SJCRH30 (cell line): ENCODE measurements at places on chromosomes 4 and X.

GRCh38 chr4:89755220-89755619 lies 81.7 kb downstream of the SNCA start:
- H3K4me3 ChIP-seq: no peak overlapping the region
- peaks cover 67% of the 10 kb centered on the region for H3K4me1 ChIP-seq

GRCh38 chr4:38752941-38753806 lies 29.6 kb downstream of the TLR10 start:
- DNase-seq: peak; percentile 99
- peaks cover 11% of the 10 kb centered on the region for H3K4me1 ChIP-seq
- peak overlapping the region; percentile 37 for H3K27ac ChIP-seq

- H3K36me3 ChIP-seq: no peaks in the 10 kb centered on the region
- DNase-seq: peak; percentile 93
- H3K27me3 ChIP-seq: no peaks in the 10 kb centered on the region
- peak overlapping the region; percentile 24 for H3K4me3 ChIP-seq
- H3K27ac ChIP-seq: peak overlapping the region; percentile 59
Measured at GRCh38 chr4:123418351-123418931, 21.8 kb downstream of the SPRY1 start.

- peak; percentile 71 for DNase-seq
- no peak overlapping the region for H3K4me3 ChIP-seq
- no peaks in the 10 kb centered on the region for H3K36me3 ChIP-seq
- no peaks in the 10 kb centered on the region for H3K27me3 ChIP-seq
- peaks cover 10% of the 10 kb centered on the region; the same call in 1 of the 2 replicates for H3K4me1 ChIP-seq
Measured at GRCh38 chr4:10619220-10619619, 65.3 kb downstream of the CLNK start.

DNA sequence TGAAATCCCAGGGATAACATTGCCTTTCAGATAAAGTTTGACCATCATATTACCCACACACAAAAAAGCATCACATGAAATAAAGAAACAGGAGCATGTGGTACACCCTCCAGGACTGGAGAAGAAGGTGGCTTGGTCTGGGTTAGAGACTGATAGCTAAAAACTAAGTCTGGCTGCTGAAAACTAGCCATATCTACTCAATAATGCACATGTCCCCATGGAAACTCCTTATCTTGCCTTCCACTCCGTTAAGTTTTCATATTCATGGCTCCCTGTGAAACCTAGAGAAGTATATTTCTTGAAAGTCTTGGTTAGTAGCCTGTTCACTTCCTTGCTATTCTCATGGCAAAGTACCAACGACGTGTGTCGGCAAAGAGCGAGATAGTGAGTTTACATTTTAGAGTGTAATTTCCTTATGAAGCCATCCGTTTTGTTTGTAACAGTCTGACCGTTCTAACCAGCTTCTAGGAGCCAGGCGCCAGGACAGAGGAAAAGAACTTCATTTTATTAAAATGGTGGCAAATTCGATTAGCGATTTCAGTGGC lies 6.7 kb upstream of the DCTD start:
- no peak overlapping the region for H3K27ac ChIP-seq
- no peaks in the 10 kb centered on the region for H3K4me1 ChIP-seq
- no peaks in the 10 kb centered on the region for H3K36me3 ChIP-seq

DNA sequence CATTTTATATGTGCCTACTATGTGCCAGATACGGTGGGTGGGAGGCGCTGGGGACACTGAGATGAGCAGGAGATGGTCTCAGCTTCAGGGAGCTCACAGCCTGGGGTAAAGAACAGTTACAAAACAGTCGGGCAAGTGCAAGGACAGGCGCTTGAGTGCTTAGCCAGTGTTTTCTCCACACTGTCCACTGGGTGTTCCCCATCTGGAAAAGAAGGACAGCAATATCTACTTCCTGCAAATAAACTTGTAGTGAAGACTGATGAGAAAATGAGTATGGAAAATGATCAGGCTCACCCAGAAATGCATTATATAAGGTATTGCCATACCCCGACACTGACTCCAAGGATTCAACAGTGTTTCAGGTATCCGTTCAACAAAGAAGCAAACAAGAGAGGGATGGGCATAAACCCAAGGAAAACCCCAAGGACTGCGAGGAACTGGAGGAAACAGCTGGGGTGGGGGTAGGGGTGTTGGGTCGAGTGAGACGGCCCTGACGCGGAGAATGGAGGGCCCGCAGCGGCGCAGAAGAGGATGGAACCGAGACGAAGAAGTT lies 835 bp downstream of the TMEM185A start:
- H3K27me3 ChIP-seq: no peaks in the 10 kb centered on the region
- peak overlapping the region; percentile 31; the same call in 1 of the 2 replicates for H3K27ac ChIP-seq
- no peaks in the 10 kb centered on the region for H3K4me1 ChIP-seq
- peak overlapping the region; percentile 92 for H3K4me3 ChIP-seq
- DNase-seq: peak; percentile 17

DNA sequence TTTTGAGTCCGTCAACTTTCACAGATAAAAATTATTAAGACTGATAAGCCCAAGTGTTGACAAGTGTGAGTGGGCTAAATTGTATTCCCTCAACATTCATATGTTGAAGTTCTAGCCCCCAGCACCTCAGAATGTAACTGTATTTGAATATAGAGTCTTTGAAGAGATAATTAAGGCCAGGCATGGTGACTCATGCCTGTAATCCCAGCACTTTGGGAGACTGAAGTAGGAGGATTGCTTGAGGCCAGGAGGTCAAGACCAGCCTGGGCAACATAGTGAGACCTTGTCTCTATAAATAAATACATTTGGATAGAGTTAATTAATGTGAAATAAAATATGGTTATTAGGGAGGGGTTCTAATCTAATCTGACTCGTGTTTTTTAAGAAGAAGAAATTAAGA lies 29.7 kb upstream of the SLC25A4 start:
- H3K27ac ChIP-seq: no peak overlapping the region
- no peaks in the 10 kb centered on the region for H3K4me1 ChIP-seq
- DNase-seq: no peak
- no peaks in the 10 kb centered on the region for H3K36me3 ChIP-seq
- no peak overlapping the region for H3K4me3 ChIP-seq

- H3K27me3 ChIP-seq: no peaks in the 10 kb centered on the region
- H3K27ac ChIP-seq: no peak overlapping the region
- DNase-seq: no peak
- H3K4me1 ChIP-seq: peaks cover 3% of the 10 kb centered on the region; the same call in 1 of the 2 replicates
- no peak overlapping the region for H3K4me3 ChIP-seq
Measured at GRCh38 chr4:183124865-183125264, 25.8 kb downstream of the WWC2 start.

GRCh38 chr4:105140684-105141490 lies 5.8 kb upstream of the TET2 start:
- H3K27me3 ChIP-seq: no peaks in the 10 kb centered on the region
- no peak overlapping the region for H3K4me3 ChIP-seq
- no peaks in the 10 kb centered on the region; the same call in 1 of the 2 replicates for H3K4me1 ChIP-seq
- no peaks in the 10 kb centered on the region for H3K36me3 ChIP-seq

DNA sequence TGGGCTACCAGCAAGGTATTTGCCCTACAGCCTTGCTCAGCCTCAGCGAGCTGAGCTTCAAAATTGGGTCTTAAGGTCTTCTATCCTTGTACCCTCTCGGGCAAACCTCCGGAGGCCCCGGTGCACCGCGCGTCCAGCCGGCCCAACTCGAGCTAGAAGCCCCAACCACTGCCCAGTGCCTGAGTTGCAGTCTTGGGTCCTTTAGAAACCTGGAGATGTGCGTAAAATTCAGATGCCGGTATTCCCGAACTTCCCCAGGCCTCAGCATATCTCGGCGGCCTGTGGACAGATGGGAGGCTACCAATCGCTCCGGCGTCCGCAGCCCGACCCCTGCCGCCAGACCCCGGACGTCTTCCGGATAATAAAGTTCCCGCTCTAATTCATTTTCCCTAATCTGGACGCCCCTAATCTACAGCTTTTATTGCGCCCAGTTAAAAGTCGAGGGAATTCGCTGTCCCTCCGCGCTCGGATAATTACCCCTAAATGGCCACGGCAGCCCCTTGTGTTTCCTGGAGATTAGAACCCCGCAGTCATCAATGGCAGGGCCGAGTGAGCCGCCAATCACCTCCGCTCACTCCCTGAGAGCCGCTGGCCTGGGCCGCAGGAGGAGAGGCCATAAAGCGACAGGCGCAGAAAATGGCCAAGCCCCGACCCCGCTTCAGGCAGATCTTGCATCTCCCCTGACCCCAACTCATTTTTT lies 1.5 kb upstream of the MSX1 start:
- no peak overlapping the region for H3K4me3 ChIP-seq
- no peak overlapping the region for H3K27ac ChIP-seq
- no peak for DNase-seq

DNA sequence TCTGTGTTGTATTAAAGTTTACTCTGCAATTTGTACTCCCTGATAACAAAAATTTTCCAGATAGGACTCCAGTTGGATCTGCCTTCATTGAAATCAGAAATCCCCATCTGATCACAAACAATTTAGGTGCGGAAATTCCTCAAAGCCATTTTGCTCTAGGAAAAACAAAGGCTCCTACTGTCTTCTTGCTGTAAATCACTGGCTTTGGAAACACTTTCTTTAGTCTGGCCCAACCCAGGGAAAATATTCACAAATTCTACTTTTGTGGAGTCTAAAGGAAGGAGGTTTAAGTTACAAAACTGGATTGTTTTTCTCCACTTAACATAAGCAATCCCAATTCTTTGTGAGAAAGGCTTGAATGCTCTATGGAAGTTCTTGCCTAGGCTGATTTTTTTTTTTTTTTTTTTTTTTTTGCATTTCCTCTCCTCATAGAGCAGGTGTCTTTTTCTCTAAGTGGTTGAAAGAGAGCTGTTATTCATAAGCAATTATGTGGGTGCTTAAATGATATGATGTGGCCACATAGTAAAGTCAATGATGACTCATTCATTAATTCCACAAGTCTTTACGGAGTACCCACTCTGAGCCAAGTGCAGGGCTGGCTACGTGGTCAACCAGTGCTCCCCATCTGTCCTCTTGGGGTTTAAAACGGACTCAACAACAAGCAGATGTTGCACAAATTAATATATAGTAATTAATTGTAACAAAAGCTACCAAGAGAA lies 261.4 kb downstream of the LDB2 start:
- H3K27me3 ChIP-seq: no peaks in the 10 kb centered on the region
- H3K36me3 ChIP-seq: no peaks in the 10 kb centered on the region
- no peak overlapping the region for H3K27ac ChIP-seq
- no peak overlapping the region for H3K4me3 ChIP-seq

DNA sequence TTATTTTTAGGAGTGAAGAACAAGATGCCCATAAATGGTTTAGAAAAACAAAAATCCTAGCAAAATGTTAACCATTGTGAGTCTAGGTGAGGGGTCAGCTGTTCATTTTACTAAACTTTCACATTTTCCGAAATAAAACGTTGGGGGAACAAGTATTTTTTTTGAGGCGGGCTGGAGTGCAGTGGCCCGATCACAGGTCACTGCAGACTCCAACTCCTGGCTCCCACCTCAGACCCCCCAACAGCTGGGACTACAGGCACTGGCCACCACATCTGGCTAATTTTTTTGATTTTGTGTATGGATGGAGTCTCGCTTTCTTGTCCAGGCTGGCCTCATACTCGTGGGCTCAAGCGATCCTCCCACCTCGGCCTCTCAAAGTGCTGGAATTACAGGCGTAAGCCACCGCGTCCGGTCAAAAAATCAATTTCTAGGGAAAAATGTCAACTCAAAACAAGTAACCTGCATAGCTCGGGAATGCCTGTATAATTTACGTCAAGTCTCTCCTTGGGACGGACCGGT lies 742 bp upstream of the TAF1 start:
- H3K27ac ChIP-seq: peak overlapping the region; percentile 84
- no peak for DNase-seq
- peak overlapping the region; percentile 71 for H3K4me3 ChIP-seq
- H3K27me3 ChIP-seq: no peaks in the 10 kb centered on the region
- peaks cover 5% of the 10 kb centered on the region for H3K4me1 ChIP-seq

GRCh38 chrX:18888281-18888680 lies 95.6 kb downstream of the PHKA2 start:
- peak overlapping the region; percentile 92 for H3K27ac ChIP-seq
- peaks cover 10% of the 10 kb centered on the region for H3K4me1 ChIP-seq
- no peak overlapping the region for H3K4me3 ChIP-seq
- DNase-seq: no peak
- no peaks in the 10 kb centered on the region for H3K27me3 ChIP-seq
- no peaks in the 10 kb centered on the region for H3K36me3 ChIP-seq

GRCh38 chr4:93217431-93217830 lies 611.1 kb upstream of the ATOH1 start:
- H3K4me3 ChIP-seq: no peak overlapping the region
- no peak for DNase-seq
- no peak overlapping the region for H3K27ac ChIP-seq
- H3K36me3 ChIP-seq: no peaks in the 10 kb centered on the region

DNA sequence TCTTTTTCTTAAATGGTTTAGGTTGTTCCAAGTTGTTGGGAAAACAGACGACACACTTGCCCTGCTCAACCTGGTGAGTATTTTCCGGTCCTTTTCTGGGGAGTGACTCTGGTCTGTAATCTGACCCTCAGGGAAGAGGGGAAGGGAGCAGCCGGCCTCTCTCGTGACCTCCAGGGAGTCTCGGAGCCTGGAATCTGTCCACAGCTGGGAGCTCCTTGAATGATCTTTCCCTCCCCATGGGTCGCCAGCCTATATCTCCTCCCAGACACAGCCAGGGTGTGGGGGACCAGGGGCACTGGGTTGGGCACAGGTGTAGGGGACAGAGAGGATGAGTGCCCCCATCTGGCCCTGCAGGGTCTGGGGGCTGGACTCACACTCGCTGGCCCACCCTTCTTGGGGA lies 18.9 kb downstream of the TMEM175 start:
- no peaks in the 10 kb centered on the region for H3K4me1 ChIP-seq
- H3K27ac ChIP-seq: no peak overlapping the region
- H3K4me3 ChIP-seq: no peak overlapping the region
- no peaks in the 10 kb centered on the region for H3K36me3 ChIP-seq

DNA sequence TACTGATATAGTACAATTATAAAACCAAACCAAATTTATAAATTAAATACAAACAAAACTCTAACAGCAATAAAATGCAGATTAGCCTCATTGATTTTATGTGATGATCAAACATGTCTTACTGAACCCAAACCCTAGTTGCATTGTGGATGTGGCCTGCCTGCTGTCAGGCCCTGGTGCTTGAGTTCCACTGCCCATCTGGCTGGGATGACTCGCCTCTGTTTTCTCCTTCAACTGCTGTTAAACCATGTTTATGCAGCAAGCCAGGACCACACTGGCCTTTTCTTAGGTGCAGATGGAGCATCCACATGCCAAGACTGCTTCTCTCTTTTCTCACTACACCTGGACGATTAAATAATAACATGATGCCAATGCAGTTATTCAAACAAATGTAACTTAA lies 22.6 kb downstream of the NAP1L5 start:
- H3K27ac ChIP-seq: no peak overlapping the region
- H3K36me3 ChIP-seq: peaks cover 9% of the 10 kb centered on the region
- H3K4me1 ChIP-seq: no peaks in the 10 kb centered on the region
- H3K4me3 ChIP-seq: no peak overlapping the region
- no peaks in the 10 kb centered on the region for H3K27me3 ChIP-seq

DNA sequence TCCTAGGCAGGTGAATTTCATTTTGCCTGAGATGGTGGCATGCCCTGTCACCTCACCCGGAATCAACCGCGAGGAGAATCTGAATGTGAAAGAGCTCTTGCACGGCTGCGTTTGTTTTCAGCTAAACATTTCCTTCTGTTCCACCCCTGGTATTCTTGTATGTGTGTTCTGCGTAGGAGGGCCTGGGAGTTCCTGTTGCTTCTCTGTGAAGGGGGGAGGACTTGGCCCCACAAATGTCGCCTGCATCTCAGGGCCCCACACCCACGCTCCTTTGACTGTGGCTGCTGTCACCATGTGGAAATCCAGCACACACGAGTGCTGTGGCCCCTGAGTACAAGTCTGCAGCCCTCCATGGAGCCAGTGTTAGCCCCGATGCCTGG lies 45.8 kb upstream of the CLCN4 start:
- H3K4me3 ChIP-seq: no peak overlapping the region
- no peak for DNase-seq
- no peaks in the 10 kb centered on the region for H3K27me3 ChIP-seq
- no peaks in the 10 kb centered on the region for H3K4me1 ChIP-seq
- no peaks in the 10 kb centered on the region for H3K36me3 ChIP-seq
